WTC11 (cell line): ENCODE measurements at places on chromosomes 2 and 18. TPM values are rescaled to one million over a fixed set of nuclear protein-coding genes. Genes with fewer than 3 reads are reported as not detected.

DNA sequence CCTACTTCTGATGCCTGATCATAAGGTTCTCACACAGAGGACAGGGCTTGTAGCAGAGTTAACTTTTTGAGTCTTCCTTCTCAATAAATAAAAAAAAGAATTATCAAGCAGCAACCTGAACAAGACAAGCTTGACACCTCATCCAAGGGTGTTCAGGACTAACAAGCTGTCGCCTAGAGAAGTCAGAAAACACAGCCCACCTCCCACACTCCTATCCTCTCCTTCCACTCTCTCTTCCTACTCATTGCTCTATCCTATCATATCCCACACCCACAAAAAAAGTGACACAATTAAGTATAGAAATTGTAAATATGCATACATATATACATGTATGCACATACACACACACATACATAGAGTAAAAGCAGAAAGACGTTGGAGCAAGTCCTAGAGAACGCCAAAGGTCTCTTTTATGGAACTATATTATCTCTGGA is 5.4 kb downstream of the NBAS start:
- DNase-seq = no peak

Gene SPATA3
- not detected in 3 replicates for total RNA-seq

DNA sequence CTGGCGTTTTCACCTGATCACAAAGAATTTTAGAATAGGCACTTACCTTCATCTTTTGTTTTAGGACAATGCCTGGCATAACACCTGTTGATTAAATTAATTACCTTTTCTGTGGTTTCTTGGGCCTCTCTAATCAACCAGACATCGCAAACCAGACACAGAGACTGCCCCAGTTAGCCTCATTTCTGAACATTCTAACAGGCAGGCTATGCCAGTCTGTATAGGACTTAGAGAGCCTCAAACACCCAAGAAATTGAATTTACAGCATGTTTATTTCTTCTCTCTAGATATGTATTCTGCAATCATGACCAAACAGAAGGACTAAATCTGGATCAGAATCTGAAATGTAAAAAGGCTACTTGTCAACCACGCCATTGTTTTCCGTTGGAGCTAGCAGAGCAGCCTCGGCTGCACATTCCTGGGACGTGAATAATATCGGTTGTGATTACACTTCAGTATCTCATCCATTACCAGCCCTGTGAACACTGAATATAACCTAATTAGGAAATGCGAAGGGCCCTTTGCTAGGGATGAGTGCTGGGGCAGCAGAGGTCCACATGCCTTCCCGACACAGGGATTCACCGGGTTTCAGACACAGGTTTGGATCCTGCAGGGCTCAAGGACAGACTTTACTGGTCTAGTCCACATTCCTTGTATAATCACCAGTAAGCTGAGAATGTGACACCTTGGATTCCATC is 17.5 kb upstream of the CDC42EP3 start:
- DNase-seq = no peak

GRCh38 chr2:67516362-67516761 is 119.2 kb downstream of the ETAA1 start:
- no peak for DNase-seq

Gene ALPG
- 0.94 to 1.3 TPM (median 1.2 TPM) in 3 replicates for total RNA-seq

Gene MYO1B
- total RNA-seq = 39.0 to 43.6 TPM (median 43.5 TPM) in 3 replicates

Gene ST8SIA3
- 2.3 to 2.8 TPM (median 2.4 TPM) in 3 replicates for total RNA-seq

Gene HS6ST1
- 50.3 to 55.5 TPM (median 55.1 TPM) in 3 replicates for total RNA-seq

Gene CEBPZOS
- 123 to 136 TPM (median 129 TPM) in 3 replicates for total RNA-seq

Gene GLI2
- 45.9 to 60.9 TPM (median 48.6 TPM) in 3 replicates for total RNA-seq

Gene TRIM43
- total RNA-seq = 0.11 TPM in 1 of 3 replicates, not detected in the others

DNA sequence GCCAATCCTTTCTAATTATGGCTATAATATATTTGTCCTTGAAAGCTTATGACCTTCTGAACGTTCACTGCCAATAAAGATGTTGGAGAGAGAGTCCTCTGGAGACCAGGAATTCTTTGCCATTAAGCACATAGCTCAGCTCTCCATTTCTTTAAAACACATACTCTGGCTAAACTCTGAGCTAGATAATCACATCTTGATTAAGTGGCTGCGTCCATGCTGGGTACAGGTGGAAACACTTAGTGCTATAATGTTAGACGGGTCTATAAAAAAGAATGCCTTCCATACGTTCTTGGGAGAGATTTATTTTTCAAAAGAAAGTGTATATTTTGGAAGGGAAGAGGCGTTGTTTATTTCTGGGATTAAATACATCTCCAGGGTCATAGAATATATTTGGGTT is 314.5 kb downstream of the LPIN1 start:
- no peak for DNase-seq

DNA sequence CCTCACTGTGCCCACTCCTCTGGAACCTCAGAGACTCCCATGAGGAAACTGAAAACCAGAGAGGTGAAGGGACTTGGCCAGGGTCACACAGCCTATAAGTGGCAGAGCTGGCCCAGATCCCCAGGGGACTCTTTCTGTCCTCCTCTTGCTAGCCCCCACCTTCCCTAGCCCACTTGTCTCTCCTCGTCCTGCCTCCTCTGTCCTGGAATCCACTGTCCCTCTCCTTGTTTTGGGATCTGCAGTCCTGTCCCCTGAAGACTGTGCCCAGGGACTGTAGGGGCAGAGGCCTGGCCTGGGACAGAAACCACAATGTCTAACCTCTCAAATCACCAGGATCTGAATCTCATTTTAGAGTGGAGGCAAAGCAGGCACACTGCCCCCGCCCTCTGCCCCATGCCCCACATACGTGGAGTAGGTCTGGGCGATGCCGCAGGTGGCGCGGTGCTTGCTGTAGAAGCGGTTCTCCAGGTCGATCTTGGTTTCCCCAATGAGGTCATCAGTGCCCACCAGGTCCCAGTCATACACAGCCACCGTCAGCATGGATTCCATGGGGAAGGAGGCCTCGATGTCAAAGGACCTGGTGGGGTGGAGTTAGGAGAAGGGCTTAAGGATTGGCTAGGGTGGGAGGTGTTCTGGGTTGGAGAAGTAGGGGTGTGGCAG is 12.5 kb downstream of the OTOF start:
- no peak for DNase-seq
